ENCODE measurements at places on chromosomes 12 and 14.
A peak's percentile ranks its signal among the peaks of the same experiment; 100 is the strongest.

DNA sequence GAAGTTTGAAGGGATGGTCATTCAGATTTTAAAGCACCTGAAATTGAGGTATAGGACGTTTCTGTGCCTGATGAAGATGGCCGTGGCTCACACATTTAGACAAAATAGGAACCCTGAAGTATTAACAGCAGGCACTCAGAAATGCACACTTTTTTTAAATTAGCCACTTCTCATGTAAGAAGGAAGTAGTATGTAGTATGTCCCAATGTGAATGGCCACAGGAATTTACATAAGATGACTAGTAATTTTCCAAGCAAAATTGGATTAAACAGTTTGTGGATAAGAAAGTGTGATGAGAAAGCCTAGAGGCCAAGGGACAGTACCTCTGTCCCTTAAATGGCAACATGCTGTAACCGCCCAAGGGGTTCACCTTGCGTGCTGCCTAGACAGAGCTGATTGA lies 1.8 kb upstream of the MIS18BP1 start:
- DNase-seq = no peak

GRCh38 chr14:23078692-23079116 lies 16.2 kb downstream of the ACIN1 start:
- DNase-seq = no peak

DNA sequence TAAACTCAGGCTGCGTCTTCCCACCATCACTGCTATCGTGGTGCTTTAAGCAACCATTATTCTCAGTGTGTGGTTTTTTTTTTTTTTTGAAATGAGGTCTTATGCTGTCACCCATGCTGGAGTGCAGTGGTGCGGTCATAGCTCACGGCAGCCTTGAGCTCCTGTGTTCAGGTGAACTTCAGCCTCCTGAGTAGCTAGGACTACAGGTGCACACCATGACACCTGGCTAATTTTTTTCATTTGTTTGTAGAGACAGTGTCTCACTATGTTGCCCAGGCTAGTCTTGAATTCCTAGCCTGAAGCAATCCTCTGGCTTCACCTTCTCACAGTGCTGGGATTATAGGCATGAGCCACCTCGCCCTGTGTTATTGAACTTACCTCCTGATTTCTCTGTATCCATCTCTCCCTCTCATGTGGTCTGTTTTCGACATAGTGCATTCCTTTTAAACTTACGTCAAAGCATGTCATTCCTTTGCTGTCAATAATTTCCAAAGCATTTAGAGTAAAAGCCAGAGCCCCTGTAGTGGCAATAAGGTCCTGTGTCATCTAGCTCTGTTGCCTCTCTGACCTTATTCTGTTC lies 255.5 kb downstream of the SNAPC1 start:
- no peak for DNase-seq

- DNase-seq = no peak
Observed at GRCh38 chr14:75246546-75247285, 31.9 kb upstream of the FOS start.

DNA sequence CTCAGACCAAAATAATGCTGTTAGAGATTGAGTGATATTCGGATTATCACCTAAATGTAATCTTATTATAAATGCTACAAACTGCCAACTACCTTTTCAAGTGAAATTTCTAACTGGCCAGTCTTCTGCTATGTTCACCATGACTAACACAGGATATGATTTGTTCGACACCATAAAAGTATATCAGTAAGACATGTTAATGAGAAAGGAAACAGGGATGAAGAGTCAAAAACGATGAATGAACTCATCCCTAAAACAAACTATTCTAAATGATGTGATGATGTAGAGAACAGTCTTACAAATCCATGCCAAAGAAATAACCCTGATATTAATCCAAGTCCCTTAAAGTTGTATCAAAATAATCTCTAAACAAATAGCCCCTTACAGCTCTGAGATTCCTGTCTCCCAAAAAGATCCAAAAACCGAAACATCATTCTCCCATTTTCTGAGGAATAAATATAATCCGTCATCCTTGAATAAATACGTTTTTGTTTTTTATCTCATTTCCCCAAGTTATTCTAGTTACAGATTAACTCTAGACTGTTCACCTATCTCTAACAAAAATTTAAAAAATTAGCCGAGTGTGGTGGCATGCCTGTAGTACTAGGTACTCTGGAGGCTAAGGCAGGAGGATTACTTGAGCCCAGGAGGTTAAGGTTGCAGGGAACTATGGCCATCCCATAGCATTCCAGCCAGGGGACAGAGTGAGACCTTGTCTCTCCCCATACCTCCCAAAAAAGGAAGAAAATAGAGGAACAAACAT lies 9.1 kb downstream of the SCAF11 start:
- DNase-seq = no peak

GRCh38 chr14:94770251-94770749 lies 387 bp upstream of the GSC start:
- DNase-seq = no peak

DNA sequence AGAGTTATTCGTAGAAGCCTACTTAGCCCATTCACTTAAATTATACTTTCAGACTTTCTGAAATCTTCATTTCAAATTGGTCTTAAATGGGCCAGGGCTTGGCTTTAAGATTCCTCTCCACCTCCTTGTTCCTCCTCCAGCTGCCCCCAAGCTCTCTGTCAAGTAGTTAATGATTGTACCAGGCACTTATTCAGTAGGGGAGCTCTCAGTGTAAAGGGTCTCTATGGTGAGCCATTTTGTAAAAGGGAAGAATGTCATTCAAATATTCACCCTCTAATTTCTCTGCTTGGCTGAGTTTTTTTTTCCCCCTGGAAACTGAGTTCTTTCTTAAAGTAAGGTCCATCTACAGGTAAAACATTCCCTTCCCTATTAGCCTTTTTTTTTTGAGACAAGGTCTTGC lies 96.6 kb downstream of the SUDS3 start:
- DNase-seq = no peak

GRCh38 chr12:132606466-132606865 lies 3.9 kb downstream of the LRCOL1 start:
- DNase-seq = no peak

- DNase-seq = no peak
Observed at GRCh38 chr12:93882763-93883162, 205.6 kb downstream of the CRADD start.

DNA sequence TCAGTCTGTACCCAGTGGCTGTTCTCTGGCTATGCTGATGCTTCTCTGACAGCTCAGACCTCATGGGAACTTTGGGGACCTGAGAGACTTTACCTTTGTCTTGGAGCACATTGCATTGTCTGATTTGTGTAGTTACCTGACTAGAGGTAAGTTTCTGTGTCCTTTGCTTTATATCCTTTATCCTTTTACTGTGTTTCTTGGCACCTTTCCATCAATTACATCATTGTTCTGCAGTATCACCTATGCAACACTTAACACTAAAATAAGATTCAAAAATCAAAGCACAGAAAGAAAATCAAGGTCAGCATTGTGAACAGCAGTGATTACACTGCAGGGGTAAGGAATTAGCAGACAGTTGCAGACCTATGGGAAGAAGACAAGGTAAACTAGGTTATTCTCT lies 43.8 kb downstream of the SLC35F4 start:
- DNase-seq = no peak

DNA sequence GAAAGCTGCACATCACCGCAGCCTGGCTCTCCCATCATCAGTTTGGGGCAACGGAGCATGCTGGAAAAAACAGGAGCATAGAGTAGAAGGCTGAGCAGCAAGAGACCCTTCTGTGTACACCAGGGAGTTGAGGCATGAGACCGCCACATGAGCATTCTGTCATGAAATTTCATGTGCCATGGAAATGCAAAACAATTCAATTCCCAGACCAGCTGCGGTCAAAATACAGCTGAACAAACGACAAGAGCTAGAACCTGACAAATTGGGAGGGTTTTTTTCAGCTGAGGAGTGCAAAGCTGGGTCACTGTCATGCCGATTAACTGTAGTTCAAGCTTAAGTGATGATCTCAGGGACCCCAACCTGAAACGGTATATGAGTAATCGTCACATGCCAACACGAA lies 37.1 kb downstream of the TMEM30B start:
- DNase-seq = no peak

- DNase-seq = no peak
Observed at GRCh38 chr12:122062832-122063693, 15.5 kb upstream of the MLXIP start.

- peak; percentile 55 for DNase-seq
Observed at GRCh38 chr12:124453419-124454351, 113.7 kb downstream of the NCOR2 start.

DNA sequence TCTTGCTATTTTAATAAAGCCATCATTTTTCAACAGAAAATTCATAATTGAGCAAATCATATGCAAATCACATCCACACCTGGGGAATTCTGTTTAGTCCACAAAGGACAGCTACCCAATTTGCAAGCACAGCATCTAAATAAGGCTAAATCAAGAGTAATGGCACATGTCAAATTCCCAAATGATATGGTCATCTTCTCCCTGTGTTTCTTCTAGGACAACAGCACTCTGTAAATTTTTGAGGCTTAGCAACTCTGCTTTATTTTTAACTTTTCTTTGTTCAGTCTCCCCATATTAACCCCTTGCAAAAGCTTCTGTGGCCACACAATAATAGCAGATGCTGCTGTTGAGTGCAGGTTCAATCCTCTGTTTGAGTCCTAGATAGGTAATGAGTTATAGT lies 155.6 kb upstream of the DAAM1 start:
- no peak for DNase-seq

DNA sequence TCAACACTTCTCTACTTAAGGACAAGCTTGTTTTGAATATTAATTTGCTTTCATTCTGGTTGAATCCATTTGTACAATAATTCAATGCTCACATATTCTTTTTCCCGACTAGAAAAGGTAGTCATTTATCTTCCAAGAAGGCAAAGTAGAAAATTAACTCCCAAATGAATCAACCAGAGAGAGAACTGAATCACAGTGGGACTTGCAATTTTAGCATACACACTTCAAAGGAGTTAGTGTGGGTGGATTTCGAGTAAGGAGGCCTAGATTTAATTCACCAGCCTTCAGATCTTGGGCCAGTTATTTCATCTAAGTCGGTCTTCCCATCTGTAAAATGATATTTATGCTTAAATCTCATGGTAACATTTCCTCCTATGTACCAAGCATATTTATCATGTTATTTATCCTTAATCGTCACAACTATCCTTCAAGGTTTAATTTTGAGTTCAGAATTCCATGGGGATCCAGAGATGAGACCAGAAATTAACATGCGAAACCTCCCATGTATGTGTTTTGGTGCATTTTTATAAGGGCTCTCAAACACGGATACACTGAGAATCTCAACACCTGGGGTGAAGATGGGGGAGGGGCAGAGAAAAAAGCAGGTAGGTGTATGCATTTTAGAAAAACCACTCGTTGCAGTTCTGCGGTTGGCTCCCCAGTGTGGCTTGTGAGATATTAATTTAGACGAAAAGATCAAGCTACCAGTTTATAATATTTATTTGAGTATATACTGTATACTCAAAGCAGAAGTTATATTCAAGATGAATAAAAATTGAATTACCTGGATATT lies 38.9 kb upstream of the IL22 start:
- DNase-seq = no peak

All from stimulated activated CD4-positive, alpha-beta T cell treated with anti-CD3 and anti-CD28 coated beads, Interleukin-15, amount 100 ng/mL, for 1 hour (primary cell).